ENCODE measurements at places on chromosomes 2 and 18. TPM values are rescaled to one million over a fixed set of nuclear protein-coding genes. Genes with fewer than 3 reads are reported as not detected.

GALNT13 gene
- not detected for total RNA-seq

GRCh38 chr2:21643180-21643579, 519.4 kb downstream of the TDRD15 start:
- H3K36me3 ChIP-seq, result no peaks in the 10 kb centered on the region
- peak; percentile 44 for DNase-seq
- H3K4me3 ChIP-seq, result no peak overlapping the region
- peak overlapping the region; percentile 23 for H3K27ac ChIP-seq

GRCh38 chr2:9087121-9087681, 83.7 kb upstream of the MBOAT2 start:
- H3K4me3 ChIP-seq, result no peak overlapping the region
- peak; percentile 74 for DNase-seq
- no peaks in the 10 kb centered on the region for H3K27me3 ChIP-seq
- no peaks in the 10 kb centered on the region for H3K36me3 ChIP-seq

CRYBA2 gene
- total RNA-seq, result not detected

DNA sequence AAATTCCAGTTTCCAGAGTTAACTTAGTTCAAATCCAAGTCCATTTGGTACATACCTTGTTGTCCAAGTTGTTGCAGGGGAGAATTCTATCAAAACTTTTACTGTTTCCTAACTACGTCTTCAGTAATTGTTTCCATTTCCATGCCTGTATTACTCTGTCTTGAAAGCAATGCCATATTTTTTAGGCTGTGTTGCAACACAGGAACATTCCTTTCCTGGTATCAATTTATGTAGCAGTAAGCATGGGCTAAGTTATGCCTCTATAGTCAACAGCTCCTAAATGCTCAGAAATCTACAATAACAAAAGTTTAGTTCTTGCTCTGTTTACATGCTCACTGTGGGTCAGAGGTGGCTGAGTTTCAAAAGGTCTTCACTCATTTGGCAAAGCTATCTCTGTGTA, 1943.8 kb upstream of the PIK3C3 start:
- H3K27ac ChIP-seq, result no peak overlapping the region
- DNase-seq, result no peak
- no peaks in the 10 kb centered on the region for H3K4me1 ChIP-seq

Measured in SJSA1 (cell line).